ENCODE measurements at places on chromosomes 1 and 21.

- DNase-seq, result no peak
These were observed 172.8 kb downstream of the DHRS3 start for GRCh38 chr1:12445257-12445656.

- no peak for DNase-seq
These were observed 84.9 kb upstream of the DMRTA2 start for GRCh38 chr1:50508040-50508586.

DNA sequence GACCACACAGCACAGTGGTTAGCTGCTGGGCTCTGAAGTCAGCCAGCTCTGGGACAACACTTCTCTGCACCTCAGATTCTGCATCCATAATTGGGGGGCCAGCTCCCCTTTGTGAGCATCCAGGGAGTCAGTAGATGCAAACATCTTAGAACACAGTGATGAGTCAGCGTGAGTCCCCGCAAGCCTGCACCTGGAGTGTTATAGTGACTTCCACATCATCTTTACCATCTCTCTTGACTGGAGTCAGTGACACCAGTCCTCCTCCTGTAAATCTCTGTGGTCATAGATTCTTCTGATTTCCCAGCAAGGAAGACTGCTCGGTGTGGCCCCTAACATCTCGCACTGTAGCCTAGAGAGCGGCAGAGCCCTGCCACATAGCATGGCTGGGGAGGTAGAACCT, 13.9 kb upstream of the EDN2 start:
- DNase-seq, result no peak

DNA sequence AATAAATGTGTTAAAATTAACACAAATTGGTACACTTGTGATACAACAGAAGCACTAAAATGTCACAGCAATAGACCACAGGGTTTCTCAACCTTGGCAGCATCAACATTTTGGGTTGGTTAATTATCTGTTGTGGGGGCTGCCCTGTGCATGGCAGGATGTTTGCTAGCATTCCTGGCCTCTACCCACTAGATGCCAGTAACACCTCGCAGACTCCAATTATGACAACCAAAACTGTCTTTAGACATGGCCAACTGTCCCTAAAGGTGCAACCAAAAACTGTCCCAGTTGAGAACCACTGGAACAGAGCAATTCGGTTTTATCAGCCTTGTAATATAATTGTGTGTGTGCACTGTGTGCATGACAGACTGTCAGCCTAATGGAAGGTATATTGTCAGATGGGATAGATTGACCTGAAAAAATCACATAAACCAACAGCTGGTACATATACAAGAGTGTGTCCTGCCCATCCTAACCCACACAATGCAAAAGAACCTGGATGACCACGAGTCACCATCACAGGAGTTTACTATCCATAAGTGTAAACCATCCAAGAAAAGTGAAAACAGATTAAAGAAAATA, 13.5 kb upstream of the ERG start:
- DNase-seq, result no peak

DNA sequence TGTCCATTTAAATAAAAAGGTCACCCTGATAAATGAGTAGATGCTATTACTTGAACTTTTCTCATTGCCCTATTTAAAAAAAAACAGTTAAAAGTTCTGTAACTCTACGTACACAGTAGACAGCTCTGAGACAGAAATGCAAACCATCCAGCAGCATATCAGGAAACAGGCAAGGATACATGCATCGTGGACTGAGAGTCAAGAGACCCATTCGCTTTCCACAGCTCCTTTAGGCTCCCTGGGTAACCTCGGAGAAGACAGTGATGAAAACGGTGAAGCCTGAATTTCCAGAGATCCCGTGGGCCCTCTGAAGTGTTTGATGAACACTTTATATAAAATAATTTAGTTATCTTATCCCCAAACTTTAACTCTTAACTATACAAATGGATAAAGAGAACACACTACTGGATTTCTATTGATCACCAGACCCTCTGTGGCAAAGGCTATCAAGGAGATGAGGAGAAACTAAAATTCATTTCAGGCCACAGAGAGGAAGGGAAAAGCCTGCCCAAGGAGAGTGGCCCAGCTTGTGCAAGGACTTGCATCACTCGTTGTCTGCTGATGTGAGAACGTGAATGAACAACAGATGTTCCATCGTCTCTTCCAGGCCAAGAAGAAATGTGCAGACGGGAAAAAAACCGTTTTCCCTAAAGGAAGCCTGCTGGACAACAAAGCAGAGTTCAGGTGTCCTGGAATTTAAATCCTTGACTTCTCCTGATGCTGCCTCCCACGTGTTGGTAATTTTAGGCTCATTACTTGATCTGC, 131.0 kb downstream of the TGFBR3 start:
- DNase-seq, result no peak

- peak; percentile 6 for DNase-seq
These were observed 100.7 kb upstream of the SPATA6 start for GRCh38 chr1:48572646-48573258.

DNA sequence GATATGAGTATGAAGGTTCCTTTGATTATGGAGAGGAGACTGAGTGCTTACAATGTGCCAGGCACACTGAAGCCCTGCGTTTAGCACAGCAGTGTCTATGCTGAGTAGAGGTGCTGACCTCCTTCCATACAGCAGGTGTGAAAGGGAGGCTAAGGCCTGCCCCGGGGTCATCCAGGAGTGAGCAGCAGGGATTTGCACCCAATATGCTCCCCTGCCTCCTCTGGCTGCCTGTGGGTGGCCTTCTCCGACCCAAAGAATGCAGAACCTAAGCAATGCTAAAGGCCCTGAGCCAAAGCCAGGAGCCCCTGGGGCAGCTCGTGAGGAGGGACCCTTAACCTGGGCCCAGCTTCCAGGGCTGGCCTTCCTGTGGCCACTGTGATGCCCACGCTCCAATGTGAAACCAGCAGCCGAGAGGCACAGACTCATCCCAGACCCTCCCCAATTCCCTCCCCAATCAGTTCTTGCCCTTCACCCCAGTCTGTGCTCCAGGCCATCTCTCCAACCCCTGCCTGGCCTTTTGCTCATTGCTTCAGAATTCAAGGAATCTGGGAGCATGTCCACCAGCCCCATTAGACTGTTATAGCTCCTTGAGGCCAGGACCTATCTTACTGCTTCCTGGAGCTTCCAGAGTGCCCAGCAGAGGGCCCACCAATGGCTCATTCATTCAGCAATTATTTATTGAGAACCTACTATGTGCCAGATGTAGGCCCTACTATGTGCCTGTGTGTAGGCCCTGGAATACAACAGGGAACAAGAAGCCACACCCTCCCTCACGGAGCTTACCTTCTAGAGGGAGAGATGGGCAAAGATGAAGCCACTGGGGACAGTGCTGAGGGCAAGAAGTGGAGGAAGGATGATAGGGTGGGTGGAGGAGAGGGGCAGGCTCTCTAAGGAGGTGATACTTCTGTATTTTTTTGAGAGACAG, 53.3 kb downstream of the TAS1R2 start:
- peak; percentile 43 for DNase-seq

- DNase-seq, result peak; percentile 15
These were observed 996 bp downstream of the CNIH4 start for GRCh38 chr1:224357626-224358124.

DNA sequence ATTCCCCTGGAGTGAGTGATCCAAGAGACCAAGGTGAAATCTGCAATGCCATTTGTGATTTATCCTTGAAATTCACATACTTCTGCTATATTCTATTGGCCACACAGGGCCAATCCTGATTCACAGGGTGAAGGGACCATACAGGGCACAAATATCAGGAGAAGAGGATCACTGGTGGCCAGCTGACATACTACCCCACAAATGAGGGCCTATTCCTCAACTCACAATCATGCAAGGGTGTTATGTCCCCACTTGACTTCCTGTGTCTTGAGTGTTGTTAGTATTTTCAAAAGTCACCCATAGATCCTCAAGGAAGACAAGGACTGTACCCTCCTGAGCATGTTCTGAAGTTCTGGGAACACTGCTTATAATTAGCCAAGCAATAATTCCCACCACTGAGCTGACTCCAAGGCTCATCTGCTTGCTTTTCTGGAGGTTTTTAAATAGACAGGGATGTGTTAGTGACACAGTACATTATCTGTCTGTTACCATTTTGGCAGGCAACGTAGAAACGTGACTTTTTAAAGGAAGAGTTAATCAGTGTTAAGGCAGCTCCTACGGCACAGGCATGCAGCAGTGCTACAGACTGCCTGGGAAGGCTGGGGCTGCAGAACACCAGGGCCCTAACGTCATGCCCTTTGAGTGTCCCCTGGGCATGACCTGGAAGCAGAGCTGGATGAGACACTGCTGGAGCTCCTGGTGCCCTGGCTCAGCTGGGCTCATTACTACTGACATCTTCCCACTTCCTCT, 137.4 kb downstream of the FAM78B start:
- no peak for DNase-seq

GRCh38 chr1:203447151-203447550, 28.5 kb upstream of the PRELP start:
- no peak for DNase-seq

DNA sequence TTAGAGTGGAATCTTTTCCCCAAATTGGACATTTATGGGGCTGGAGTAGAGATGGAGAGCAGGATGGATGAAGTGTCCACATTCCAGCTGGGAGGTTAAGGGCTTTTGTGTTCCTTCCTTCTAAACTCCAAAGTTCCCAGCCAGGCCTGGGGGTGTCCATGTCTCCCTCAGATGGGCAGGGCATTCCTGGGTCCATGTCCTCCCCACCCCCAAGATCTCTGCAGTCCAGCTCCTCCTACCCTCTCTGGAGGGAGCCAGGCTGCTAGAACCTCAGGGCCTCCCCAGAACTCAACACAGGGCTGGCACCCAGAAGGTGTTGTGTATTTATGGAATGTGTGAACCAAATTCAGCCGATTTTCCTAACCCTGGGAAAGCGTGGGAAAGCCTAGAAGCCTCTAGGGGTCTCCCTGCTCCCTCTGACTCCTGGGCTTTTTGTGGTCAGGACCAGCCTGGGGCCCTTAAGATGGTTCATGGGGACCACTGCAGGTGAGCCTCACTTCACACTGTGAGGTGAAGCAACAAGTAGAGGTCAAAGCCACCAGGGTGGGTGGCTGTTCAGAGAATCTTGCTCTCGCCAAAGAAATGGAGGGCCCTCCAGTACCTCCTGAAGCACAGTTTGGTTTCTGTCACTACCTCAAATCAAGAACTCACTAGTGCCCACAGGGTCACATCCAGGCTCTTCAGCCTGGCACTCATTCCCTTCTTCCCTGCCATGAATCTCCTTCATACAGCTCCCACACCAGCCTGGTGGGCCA, 54.8 kb downstream of the GLIS1 start:
- DNase-seq, result peak; percentile 18

- DNase-seq, result no peak
These were observed 42.0 kb downstream of the VPS26C start for GRCh38 chr21:37224861-37225839.

DNA sequence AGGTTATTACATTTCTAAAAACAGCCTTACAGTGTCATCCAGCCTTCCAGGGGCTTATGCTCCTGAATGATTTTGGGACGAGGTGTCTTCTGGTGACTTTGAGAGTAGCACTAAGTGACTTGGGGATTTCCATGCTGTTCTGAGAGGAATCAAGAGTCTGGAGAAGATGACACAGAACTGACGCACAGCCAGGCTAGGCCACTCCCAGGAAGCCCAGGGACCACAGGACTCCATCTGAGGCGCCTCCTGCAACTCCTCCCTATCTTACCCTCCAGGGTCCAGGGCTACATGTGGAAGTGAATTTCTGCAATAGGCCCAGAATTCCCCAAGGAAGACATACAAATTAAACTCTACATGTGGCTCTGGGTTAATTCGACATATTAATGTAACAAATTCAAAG, 92.5 kb downstream of the SLC25A24 start:
- DNase-seq, result peak; percentile 2

DNA sequence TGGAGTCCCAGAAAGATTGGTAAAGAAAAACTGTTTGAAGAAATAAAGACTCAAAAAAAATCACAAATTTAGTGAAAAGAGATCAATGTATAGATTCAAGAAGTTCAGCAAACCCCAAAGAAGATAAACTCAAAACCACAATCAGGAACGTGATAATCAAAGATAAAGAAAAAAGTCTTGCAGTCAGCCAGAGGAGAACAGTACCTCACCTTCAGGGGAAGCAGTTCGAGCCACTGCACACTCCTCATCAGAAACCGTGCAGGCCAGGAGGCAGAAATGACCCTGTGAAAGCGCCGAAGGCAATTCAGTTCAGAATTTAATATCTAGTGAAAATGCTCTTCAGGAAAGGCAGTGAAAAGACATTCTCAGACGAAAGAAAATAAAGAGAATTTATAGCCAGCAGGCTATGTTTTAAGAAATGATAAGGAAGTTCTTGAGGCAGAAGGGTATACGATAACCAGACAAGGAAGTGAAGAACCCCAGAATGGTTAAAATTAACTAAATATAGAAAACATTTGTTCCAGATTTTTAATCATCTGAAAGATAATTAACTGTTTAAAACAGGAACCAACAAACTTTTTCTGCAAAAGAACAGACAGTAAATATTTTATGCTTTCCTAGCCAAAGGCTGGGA, 13.5 kb upstream of the SUMO3 start:
- no peak for DNase-seq

GRCh38 chr1:31434101-31434871, 21.3 kb downstream of the SERINC2 start:
- DNase-seq, result no peak

- DNase-seq, result peak; percentile 4
These were observed 161.5 kb downstream of the DNM3 start for GRCh38 chr1:172002725-172003345.

DNA sequence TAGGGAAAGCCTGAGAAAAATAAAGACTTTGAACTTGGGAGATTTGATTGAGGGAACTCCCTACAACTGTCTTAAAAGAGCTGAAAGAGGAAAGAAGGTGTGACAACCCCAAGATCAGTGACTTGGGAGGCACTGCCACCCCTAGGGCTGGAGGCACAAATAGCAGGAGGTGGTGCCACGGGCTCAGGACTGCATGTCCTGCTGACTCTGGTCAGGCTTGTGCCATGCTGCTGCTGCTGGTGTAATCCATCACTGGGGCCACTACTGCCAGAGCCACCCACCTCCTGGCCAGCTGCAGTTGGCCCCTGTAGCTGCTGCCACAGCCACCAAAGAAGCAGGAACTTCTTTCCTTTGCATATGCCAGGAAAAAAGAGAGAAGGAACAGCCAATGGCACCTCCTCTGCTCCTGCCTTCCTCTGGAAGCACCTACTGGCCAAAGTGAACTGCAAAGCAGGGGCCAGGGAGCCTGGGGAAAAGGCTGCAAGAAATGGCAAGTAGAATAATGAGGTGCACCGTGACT, 730.3 kb downstream of the PTPRU start:
- DNase-seq, result no peak

DNA sequence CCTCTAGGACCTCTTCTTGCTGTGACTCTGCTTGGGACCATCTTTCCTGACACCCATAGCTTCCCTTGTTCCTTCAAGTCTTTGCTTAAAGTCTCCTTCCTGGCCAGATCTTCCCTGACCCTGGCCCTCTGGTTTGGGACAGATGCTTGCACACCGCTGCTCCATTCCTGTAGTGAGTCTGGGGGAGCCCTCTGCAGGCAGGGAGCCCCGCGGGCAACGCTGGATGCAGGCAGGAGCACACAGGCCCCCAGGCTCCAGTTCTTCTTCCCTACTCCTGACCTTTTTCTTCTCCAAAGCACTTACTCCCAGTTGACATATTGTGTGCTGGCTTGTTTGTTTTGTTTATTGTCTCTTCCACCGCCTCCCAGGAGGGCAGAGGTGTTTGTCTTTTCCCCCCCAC, 413.4 kb downstream of the CAMTA1 start:
- DNase-seq, result no peak
